Stimulated activated CD4-positive, alpha-beta T cell treated with anti-CD3 and anti-CD28 coated beads, Interleukin-4, amount 100 ng/mL, for 48 hours (primary cell): ENCODE measurements at places on chromosomes 5 and 9.

DNA sequence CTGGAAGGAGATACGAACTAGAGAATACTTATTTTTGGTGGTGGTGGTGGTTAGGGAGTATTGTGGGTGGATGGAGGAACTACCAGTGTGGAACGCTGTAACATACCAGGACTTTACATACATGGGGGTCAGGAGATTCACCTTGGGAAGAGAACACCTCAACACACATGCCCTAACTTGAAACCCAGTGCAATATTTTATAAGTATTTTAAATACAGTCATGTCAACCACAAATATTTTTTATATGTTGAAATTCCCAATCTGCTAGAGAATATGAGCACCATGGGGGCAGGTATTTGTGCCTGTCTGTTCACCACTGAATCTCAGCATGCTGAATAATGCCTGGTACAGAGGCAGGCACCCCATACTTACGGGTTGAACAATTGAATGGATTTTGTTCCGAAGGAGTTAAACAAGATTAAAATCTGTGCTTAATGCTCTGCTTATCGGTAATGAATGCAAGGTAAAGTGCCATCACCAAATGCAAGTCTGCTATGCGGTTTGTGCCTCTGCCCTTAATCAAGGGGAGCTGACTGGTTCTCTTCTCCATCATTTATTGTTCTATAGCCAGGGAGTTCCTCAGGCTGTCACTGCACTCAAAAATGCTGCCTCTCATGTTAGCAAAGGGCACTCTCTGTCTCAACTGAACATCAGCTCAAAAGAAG is 65.3 kb downstream of the RASEF start:
- DNase-seq = no peak

- no peak for DNase-seq
These were observed 42.4 kb upstream of the TJP2 start for GRCh38 chr9:69131682-69132081.

- peak; percentile 72 for DNase-seq
These were observed 17.9 kb upstream of the EGFL7 start for GRCh38 chr9:136644593-136645351.

- DNase-seq = no peak
These were observed 7.2 kb upstream of the MCC start for GRCh38 chr5:113495422-113495841.

DNA sequence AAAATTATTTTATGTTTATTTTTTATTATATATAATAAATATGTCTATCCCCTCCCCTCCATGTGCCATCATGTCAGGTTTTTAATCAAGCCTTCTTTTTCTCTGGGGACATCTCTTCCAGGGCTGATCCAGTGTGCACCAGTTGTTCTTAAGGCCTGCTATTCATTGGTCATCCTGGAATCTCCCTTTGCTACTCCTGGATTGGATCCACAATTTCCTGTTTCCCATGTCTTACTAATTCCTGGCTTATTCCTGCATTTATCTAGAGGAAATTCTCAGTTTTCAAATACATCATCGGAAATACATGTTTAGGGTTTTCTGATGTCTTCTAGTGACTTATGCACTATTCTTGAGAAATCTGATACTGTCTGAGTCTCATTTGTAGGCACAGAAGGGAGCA is 56.8 kb downstream of the ANGPTL2 start:
- no peak for DNase-seq

- no peak for DNase-seq
These were observed 322.3 kb downstream of the ASTN2 start for GRCh38 chr9:117092582-117092981.

- no peak for DNase-seq
These were observed 445.9 kb downstream of the CHSY3 start for GRCh38 chr5:130350131-130350530.

- no peak for DNase-seq
These were observed 412.1 kb upstream of the IRX2 start for GRCh38 chr5:3163626-3164025.

- no peak for DNase-seq
These were observed 1.7 kb downstream of the GOLM1 start for GRCh38 chr9:86097510-86098224.

DNA sequence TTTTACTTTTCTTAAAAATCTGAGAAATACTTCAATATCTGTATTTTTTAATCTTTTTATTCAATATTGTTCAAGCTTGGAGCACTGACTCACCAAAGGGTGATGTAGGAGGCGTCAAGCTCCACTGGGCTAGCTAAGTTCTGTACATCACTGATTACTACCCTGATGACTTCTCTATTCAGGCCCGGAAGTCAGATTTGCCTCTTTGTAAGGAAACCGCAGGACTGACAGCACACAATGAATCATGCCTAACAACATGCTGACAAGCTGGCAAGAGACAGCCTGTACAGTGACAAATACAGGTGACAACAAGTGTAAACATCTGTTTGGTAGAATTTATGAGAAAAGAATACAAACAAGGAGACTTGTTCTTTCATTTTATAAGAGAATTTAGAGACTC is 627.9 kb upstream of the RORB start:
- DNase-seq = peak; percentile 1

GRCh38 chr9:92980085-92980745 is 32.9 kb downstream of the FGD3 start:
- DNase-seq = no peak

- DNase-seq = no peak
These were observed 89.9 kb upstream of the FSD1L start for GRCh38 chr9:105357937-105358336.

DNA sequence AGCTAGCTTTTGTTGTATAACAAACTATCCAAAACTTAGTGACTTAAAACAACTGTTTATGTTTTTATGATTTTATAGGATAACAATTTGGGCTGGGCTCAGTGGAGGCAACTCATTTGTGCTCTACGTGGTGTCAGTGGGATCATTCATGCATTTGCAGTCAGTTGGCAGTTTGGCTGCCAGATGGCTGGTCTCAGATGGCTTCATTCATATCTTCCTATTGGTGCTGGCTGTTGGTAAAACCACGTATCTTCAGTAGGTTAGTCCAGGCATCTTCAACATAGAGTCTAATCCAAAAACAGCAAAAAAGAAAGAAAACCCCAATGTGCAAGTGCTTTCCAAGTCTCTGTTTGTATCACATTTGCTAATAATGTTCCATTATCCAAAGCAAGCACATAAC is 51.7 kb upstream of the RIC1 start:
- DNase-seq = no peak

DNA sequence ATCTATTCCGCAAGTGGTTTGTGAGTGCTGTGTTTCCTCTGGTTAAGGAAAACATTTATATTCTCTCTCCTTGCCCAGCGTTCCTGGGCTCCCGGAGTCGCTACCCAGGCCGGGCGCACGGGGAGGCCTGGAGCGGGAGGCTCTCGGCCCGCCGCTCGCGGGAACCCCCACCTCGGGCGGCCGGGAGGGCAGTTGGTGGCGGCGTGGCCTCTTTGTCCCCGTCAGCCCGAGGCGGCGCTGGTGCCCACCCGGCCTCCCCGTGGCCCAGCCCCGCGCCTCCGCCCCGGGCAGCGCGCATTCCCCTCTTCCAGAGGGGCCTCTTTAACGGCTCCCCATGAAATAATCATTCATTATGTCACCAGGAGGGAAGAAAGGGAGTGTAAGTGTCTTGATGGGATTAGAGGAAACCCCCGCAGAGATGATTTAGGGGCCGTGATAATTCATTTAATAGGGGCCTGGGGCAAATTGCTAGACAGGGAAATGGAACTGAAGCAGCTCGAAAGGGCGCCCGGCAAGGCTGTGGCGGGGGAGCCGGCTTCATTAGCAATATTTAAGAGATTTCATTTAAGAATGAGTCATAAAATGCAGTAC is 181.9 kb upstream of the TBCA start:
- no peak for DNase-seq

- DNase-seq = no peak
These were observed 330.2 kb downstream of the PIK3R1 start for GRCh38 chr5:68545636-68546295.

- no peak for DNase-seq
These were observed 11.1 kb upstream of the PSMB7 start for GRCh38 chr9:124426361-124426760.

- DNase-seq = no peak
These were observed 17.4 kb downstream of the CDC42SE2 start for GRCh38 chr5:131281133-131281867.

DNA sequence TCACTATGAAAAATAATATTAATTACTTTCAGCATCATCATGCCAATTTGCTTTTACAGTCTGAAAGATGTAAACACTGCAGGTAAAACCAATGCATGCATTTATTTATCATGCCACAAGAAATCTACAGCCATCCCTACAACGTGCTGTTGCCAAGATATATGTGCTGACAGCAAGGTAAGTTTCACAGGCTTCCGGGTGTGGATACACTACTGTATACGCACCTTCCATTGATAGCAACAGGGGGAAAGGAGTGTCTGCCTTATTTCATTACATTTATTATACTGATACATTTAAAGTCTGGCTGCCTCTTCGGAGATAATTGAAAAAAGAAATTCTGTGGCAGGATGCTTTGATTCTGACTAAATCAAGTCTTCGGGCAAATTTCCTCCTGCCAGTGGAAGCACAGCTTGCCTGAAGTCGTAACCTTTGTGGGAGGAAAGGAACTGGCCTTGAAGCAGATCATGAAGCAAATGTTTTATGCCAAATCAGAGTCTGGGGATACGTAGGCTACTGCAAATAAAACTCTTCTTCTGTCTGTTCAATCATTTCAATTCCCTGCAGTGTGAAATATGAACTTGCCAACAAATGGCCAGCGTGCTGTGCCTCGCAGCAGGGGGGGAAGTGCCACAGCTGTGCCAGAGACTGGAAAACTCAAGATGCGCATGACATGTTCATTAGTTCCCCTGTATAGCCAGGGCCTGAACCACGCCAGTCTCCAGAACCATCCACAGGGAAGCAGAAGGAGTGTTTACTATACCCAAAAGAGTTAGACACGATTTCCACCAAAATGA is 268.1 kb downstream of the EFNA5 start:
- no peak for DNase-seq

- DNase-seq = no peak
These were observed 33.9 kb downstream of the VLDLR start for GRCh38 chr9:2655411-2655901.

DNA sequence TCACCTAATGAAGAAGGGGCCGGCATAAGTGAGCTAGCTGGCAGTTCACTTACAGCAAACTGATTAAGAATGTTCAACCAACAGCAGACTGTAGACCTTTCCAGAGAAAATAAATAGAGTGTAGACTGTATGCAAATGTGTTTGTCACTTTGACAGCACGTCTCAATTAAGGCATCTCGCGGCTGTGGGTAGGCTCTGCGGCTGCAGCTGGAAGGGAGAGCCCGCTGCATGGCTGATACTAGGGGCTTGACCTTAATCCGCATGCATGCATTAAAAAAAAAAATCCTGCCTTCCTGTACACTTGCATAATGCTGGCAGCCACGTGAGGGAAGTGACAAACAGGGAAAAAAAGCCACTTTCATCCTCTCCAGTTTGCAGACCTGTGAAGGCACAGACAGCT is 82.3 kb downstream of the CRB2 start:
- no peak for DNase-seq

DNA sequence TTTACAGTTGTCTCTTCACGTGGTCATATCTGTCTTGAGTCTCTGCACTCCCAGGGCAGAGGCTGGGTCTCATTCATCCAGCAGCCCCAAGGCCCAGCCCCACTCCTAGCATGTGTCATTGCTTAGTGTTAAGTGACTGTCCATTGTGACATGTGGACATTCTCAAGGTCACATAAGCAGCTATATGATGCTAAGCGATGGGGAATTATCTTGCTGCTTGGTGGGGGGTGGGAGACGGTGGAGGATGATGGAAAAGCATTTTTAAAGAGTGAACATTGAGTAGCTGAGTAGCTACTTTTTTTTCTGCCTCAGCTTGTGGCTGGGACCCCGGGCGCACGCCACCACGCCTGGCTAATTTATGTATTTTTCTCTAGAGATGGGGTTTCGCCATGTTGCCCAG is at the start of gene C9orf153:
C9orf153 (minus strand) TSS at position 101 of the 400 bp plus-strand sequence. CDS start 30,054 bp downstream, outside the sequence.
- DNase-seq = no peak

DNA sequence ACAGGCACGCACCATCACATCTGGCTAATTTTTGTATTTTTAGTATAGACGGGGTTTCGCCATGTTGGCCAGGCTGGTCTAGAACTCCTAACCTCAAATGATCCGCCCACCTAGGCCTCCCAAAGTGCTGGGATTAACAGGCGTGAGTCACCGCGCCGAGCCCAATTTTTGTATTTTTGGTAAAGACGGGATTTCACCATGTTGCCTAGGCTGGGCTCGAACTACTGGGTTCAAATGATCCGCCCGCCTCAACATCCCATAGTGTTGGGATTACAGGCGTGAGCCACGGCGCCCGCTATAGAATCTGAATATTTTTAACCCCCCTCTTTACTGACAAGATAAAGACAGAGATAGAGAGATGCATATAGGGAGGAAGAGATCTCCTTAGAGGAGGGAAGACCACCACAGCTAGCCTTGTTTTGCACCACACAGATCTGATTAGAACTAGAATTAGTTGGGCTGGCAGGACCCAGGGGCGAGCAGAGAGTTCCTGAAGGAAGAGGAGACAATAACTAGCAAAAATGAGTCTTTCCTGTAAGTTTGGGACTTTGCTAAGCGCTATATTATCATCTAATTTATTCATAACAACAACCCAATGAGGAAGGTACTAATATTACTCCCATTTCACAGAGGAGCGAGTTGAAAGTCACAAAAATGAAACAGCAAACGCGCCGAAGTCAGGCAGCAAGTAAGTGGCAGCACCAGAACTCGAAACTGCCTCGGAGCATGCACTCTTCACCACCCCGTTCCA is 1.5 kb upstream of the ANKHD1 start:
- no peak for DNase-seq

DNA sequence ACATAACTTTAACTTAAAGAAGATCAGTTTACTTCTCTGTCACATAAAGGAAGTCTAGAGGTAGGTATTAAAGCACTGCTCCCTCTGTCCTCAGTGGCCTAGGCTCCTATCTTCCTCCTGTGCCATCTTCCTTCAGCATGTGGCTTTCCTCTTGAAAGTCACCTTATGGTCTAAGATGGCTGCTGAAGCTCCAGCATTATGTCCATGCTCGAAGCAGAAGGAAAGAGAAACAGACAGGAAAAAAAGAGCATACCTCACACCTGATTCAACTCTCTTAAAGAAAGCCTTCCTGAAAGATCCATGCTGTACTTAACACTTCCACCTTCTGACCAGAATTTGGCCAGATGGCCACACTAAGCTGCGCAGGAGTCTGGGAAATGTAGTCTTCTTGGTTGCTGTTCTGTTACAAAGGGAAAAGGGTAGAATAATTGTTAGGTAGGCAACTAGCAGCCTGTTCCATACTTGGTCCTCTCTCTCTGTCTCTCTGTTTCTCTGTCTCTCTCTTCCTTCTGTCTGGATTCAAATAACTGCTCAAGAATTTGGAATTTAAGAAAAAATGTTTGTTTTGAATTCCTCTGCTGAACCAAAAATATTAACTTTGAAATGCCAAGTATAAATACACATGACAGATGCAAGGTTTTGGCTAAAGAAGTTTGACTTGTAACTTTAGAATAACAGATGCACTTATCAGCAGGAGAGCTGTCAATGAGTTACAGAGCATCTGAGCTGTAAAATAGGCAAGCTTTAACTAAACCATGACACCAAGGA is 16.0 kb downstream of the TMEM174 start:
- no peak for DNase-seq

- no peak for DNase-seq
These were observed 19.8 kb downstream of the TNFSF15 start for GRCh38 chr9:114785866-114786650.
